ENCODE measurements at places on chromosomes 13 and 19.

- DNase-seq, result no peak
Measured at GRCh38 chr19:3387645-3388589, 21.5 kb downstream of the NFIC start.

DNA sequence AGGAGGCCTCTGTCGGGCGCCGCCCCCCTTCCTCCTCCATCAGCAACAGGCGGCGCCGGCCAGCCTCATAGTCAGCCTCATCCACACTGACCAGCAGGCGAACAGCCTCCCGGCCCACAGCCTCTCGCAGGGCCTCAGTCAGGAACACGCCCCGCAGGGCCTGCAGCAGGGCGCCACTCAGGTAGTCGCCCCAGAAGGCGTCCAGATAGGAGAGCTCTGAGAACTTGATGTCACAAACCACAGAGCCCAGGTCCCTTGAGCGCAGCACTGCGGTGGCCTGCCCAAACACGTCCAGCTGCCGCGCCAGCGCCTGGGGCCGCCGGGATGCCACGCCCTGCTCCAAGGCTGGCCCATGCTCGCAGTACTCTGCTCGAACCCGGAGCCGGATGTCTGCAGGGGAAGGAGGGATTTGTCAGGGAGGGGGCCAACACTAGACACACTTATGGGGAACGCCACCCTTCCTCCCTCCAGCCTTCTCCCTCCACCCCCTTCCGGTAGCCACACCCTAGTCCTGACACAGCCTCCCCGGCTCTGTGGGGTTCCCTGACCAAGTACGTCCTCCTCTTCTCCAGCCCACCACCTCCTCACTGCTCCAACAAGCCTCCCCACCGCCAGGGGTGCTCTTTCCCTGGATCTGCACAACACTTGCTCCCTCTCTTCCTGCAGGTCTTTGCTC is 17.9 kb downstream of the DEDD2 start:
- DNase-seq, result peak; percentile 85

DNA sequence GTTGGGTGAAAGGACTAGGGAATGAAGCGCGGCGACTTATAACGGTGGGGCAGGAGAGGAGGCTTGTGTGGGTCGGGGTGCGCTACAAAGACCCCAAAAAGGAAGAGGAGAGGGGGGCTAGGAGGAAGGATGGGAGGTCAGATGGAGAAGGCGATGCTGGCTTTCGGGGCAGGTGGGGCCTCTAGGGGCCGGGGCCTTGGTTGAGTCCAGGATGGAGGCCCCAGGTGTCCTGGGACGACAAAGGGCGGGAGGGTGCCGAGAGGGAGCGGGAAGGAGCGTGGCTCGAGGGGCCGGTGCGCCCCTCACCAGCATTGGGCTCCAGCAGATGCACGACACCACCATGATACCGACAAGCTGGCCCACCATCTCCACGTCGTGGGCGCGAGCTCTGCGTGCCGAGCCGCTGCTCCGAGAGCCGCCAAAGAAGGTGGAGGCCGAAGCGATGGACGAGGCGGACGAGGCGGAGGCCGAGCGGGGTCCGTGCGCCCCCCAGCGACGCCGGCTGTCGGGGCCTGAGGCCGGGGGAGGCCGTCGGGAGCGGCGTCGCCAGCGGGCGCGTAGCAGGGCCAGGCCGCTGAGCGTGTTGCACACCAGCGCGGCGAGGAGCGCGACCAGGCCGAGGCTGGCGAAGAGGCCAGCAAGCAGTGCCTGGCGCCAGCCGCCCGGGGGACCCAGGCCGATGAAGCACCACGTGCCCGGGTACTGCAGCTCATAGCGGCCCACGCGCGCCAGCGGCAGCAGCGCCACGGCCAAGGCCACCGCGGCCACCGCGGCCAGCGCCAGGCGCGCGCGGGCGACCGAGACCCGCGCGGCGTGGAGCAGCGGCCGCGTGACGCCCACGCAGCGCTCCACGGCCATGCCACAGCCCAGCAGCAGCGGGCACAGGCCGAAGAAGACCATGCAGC is 1.8 kb downstream of the PTGER1 start:
- DNase-seq, result peak; percentile 23

DNA sequence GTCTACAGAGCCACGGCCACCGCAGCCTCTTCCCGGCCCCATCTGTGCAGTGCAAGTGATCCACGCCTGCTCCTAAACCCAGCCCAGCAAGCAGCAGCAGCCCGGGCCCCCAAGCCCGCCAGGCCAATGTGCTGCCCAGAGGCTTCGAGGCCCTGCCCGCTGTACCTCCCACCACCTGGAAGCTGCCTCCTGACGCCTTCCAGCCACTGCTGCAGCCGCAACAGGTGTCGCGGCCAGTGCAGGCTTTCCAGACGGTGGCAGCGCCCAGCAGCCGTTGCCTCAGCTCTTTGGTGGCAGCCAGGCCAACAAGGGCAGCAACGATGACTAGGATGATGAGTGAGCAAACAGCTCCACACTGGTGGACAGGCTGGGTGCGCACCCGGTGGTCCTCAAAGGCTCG is 50.2 kb upstream of the TPM4 start:
- no peak for DNase-seq

- DNase-seq, result no peak
Measured at GRCh38 chr13:39501702-39502324, 101.2 kb downstream of the LHFPL6 start.

DNA sequence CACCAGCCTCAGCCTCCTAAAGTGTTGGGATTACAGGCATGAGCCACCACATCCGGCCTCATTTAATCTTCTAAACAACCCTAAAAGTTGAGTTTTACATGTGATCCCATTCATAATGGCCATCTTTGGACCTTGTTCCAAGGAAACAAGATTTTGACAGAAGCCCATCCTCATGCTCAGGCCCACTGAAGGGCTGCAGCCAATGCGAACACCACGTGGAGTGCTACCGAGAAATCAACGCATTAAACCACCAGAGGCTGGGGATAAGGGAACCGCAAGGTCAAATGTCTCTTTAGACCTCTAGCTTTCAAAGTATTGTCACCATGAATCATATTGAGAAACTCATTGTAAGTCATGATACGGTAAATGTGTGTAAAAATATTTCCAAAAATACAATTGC is 49.4 kb upstream of the DOCK9 start:
- no peak for DNase-seq

GRCh38 chr19:34712395-34713261 is 21.4 kb upstream of the ZNF181 start:
- peak; percentile 79 for DNase-seq

GRCh38 chr13:103883164-103883563 is 816.9 kb upstream of the SLC10A2 start:
- DNase-seq, result peak; percentile 11

DNA sequence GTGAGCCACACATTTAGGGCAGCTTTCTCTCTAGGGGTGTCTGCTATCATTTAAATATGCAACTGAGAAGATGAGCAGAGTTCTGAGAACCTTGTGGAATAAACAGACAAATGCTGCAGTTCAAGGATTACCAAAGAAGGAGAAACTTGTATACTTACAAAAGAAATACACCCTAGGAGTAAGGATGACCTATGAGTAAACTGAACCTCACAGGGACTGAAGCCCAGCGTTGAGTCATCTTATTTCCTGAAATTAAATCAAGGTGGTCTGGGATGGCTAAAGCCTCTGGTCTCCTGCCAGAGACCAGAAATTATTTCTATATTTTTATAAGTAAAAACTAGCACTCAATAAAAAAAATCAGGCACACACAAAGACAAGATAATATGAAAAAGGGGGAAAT is 40.1 kb downstream of the FAM216B start:
- no peak for DNase-seq

DNA sequence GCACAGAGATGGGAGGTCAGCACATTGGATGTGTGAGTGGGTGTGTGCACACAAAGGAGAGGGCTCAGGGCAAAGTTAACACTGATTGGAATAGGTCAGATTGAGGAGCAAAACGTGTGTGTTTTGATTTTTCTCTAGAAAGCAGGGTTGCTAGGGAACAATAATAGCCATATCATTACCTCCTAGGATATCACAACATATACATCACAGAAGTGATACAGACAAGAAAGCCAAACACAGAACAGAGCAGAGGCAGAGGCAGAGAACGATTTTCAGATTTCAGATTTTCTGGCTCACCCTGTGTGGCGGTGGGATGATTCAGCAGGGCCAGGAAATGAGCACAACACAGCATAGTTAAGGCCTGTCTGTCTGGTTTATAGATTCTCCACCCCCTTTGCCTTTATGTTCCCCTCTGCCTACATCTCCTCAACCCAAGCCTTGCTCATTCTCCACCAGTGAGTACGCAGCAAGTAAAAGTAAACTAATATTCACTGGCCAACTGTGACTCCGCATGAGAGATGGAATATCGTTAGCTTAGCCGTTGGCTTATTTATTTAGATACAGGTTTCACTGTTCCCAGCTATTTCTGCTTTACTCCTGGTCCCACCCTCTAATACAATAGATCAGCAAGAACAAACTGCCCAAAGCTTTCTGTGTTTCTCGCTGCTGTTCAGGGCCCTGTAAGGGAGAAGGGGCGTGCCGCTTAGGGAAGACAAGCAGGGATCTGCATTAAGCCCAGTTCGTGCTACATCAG is 182.7 kb upstream of the TSC22D1 start:
- no peak for DNase-seq

DNA sequence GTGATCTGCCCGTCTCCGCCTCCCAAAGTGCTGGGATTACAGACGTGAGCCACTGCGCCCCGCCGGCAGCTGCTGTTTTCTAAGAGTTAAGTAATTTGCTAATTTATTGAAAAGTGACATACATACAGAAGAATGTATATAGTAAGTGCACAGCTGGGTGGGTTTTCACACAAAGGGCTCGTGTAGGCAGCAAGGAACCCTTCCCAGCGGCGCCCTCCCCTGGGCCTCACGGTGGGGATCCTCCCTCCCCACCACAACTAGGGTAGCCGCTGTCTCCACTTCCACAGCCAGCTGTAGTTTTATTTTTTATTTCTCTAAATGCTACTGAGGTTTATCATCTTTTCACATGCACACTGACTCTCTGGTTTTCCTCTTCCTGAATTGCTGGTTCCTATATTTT is 64.9 kb downstream of the CRYL1 start:
- DNase-seq, result no peak

- DNase-seq, result peak; percentile 68
Measured at GRCh38 chr13:76016799-76017400, 380.8 kb downstream of the LMO7 start.

- DNase-seq, result peak; percentile 6
Measured at GRCh38 chr13:50071379-50071778, 56.1 kb downstream of the KCNRG start.

DNA sequence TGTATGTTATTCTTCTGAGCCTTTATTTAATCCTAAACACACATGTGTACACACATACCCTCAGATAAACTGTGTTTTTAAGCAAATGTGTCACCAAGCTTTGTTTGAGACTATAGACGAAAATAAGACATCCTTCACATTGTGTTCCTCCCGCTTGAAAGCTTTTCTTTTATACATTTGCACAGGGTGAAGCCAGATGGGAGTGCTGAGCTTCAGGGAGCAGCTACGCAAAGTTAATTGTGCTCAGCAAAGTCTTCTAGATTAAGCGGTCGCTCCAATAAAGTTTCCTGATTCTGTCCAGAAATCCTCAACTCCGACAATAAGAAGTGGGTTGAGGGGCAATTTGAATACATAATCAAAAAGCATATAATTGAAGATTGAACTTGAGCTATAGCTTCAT is 117.2 kb upstream of the ARGLU1 start:
- DNase-seq, result no peak

- no peak for DNase-seq
Measured at GRCh38 chr19:10335352-10335985, 2.1 kb upstream of the RAVER1 start.

DNA sequence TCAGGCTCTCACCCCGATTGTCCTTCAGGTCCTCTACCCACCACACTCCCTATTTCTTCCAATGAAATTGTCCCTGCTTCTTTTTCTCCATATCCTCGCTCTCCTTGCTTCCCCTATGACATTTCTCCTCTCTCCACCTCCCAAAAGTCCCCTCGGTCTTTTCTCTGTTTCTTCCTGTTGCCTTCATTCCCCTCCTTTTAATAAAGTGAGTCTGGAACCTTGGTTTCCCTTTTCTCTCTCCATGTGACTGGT is 676 bp upstream of the ZNF574 start:
- DNase-seq, result no peak

DNA sequence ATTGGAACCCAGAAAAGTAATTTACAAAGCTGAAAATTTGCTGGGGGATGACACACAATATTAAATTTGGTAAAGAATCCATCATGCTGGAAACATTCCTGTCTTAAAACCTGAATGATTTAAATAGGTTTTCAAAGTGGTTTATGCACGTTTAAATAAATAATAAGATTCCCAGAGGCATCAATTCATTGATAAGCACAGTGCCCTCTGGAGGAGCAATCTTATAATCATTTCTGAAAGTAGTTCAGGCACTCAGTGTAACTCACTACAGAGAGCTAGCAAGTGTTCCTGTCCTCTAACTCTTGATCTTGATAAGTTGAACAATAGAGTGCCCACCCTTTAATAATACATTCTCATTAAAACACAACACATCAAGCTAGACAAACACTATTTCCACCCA is 43.5 kb upstream of the SHISA2 start:
- no peak for DNase-seq

DNA sequence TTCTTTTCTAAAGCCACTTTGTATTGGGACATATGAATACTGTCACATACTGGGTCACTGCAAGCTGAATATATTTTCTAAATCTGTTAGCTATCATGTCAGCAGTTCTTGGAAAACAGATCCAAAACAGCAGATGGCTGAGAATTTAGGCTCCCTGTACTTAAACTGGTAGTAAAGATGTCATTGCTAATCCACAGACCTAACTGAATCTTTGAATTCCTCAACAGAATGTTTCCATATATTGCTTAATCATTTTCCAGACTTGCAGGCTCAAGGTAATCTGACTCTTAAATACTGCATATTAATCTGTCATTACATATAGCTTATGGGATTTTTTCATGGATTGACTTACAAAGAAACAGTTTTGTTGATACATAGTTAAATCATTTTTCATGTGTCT is 639.0 kb upstream of the KLHL1 start:
- no peak for DNase-seq

DNA sequence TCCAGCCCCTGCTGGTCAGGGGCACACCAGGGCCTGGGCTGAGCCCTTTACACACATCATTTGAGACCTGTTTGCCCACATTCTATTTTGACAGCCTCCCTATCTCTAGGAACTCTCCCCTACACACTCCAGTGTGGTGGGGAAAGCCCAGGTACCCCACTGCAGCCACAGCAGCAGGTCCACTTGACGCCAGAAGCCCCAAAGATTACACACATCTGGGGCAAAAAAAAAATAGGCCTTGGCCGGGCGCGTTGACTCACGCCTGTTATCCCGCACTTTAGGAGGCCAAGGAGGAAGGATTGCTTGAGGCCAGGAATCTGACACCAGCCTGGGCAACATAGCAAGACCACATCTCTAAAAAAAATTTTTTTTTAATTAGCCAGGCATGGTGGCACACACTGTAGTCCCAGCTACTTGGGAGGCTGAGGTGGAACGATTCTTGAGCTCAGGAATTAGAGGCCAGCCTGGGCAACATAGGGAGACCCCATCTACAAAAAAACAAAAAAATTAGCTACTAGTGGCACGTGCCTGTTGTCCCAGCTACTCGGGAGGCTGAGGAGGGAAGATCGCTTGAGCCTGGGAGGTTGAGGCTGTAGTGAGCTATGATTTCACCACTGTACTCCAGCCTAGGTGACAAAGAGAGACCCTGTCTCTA is 18.0 kb upstream of the CD22 start:
- no peak for DNase-seq

Measured in erythroblast (primary cell).